ENCODE measurements at places on chromosomes 1 and 21. TPM values are rescaled to one million over a fixed set of nuclear protein-coding genes. Genes with fewer than 3 reads are reported as not detected.

GRCh38 chr1:6794164-6794563 lies 8.9 kb downstream of the CAMTA1 start:
- no peak for DNase-seq

- peak; percentile 83 for DNase-seq
These were observed 33.7 kb downstream of the MRPL39 start for GRCh38 chr21:25573409-25574206.

DNA sequence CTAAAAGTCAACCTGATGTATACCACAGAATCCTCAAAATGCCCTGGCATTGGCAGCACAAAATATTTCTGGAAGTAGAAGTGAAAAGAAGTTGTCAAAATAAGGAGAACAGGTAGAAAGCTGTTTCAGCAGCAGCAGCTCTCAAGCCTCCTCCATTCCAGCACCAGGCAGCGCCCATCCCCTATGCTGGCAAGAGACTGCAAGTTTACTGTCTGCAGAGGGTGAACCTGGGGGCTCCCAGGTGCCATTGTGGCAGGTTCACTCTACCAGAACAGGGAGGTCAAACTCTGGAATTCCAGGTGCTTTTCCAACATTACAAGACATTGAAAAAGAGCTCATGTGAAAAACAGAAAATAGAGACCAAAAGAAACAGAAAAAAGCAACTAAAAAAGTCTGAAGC lies 128.8 kb upstream of the CTTNBP2NL start:
- DNase-seq, result no peak

- DNase-seq, result peak; percentile 34
These were observed 38.2 kb downstream of the BCL9 start for GRCh38 chr1:147579532-147579931.

- no peak for DNase-seq
These were observed 22.4 kb upstream of the BCAR3 start for GRCh38 chr1:93704052-93704451.

- peak; percentile 1 for DNase-seq
These were observed 295.4 kb downstream of the AGBL4 start for GRCh38 chr1:49728377-49728776.

DNA sequence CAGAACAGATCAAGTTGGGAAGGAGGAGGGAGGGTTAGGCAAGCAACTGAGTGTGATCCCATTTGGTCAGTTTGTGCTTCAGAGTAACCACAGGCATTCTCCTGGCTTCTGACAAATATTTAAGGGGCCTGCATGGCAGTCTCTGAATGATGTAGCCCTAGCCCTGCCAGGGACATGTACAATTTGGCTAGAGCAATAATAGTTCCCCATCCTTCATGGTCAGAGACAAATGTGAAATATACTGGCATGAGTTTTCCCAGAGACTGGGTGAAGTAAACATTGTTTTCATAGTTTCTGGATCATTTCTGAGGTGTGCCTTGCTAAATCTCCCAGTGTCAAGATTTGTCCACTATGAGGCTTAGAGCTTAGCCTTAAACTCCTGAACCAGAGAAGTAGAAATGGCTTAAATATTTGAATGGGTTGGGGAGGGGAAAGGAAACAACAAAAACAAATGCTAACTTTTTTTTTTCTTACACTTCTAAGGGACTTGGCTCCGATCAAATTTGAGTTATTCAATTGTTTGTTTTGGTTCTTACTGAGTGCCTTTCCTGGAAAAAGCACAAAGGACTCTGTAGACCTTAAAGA lies 42.0 kb upstream of the UBE2U start:
- DNase-seq, result no peak

GRCh38 chr21:42490720-42491119 lies 5.3 kb downstream of the RSPH1 start:
- DNase-seq, result no peak

DNA sequence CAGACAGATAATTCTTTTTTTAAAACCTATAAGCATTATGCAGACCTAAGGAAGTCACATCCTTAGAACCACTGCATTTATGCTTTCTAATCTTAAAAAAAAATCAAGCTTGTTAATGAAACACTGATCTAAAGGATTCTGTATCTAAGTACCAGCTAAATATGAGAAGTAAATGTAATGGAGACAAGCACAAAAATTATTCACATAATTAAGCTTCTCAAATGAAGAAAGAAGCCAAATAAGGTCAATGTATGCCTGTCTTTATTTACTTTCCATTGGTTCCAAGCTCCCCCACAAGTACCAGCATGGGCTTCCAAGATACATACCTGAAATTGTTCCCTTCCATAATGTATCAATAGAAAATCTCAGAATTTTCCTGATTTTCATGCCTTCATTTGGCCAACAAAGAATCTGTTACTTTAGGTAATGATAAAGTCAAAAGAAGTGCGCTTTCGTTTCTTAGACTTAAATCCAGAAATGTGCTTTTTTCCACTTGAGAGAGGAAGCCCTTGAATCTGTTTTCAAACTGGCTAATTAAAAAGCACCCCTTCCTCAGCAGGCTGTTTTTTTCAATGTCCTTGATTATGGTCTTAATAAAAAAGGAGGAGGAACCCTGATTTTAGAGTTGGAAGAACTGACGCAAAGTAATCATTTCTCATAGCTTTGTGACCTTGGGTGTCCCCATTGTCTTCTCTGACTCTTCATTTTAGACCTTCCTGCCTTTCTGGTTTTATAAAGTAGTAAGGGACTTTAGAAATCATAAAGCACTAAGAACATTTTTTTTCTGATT lies 3.8 kb downstream of the RGS2 start:
- DNase-seq, result no peak

VAV3 gene
- polyA plus RNA-seq, result 5.3 TPM

CD2 gene
- 0.56 TPM for polyA plus RNA-seq

TRIM45 gene
- polyA plus RNA-seq, result 19.5 TPM

CDA gene
- polyA plus RNA-seq, result 0.47 TPM
